ENCODE measurements at places on chromosomes 5 and 9.

DNA sequence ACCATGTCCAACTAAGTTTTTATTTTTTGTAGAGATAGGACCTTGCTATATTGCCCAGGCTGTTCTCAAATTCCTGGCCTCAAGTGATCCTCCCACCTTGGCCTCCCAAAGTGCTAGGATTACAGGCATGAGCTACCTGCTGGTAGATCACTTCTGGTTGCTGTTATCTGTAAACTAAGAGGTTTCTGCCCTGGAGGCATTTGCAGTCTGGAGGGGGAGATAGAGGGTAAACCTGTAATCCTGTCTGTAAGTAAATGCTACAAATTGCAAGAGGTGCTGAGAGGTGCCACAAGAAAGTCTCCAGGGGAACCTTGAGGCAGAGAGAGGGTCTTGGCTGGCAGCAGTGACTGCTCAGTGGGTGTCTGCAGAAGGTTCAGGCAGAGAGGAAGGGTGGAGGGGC lies 29.0 kb upstream of the GGTA1 start:
- no peak for DNase-seq

DNA sequence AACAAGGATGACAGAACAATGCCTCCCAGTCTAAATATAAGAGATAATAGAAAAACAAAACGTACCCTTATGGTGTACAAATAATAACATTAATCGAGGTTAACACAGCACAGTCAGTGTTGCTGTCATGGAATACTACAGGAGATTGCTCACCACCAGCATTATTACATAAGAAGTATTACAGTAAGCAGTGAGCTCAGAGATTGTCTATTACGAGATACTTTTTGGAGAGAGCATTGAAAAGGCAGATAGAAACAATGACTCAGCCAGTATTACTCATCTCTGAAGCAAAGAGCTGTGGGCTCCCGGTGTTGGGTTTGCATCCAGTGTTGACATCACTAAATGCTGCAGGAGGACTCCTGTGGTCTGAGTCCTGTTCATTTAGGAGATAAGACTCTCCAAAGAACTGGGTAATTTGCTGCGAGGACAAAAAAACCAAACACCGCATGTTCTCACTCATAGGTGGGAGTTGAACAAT lies 191.9 kb upstream of the SEMA6A start:
- DNase-seq = peak; percentile 41

DNA sequence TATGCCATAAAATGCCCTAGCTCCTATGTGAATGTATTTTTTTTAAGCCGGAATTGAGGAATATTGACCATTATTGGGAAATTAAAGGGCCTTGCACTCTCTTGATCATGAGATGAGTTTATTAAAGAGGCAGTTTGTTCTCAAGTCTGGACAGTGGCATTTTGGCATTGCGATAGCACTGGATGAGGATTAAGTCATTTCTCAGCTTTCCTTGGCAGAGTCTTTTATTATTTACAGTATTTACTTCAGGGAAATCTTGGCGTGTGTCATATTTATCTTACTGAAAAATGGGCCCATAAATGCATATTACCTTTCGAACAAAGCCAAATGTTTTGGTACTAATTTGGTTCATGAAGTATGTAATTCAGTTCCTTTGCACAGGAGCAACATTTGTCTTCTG lies 194.4 kb downstream of the EBF1 start:
- no peak for DNase-seq

GRCh38 chr9:121772600-121773285 lies 121.3 kb downstream of the DAB2IP start:
- no peak for DNase-seq

GRCh38 chr5:172833686-172834414 lies at the start of gene ERGIC1:
Gene ERGIC1 (plus strand): TSS chr5:172834251. CDS start chr5:172834414, 163 bp downstream.
- peak; percentile 77 for DNase-seq

GRCh38 chr5:92939428-92939827 lies 641.6 kb downstream of the NR2F1-AS1 start:
- no peak for DNase-seq

- no peak for DNase-seq
These were observed 4.5 kb upstream of the MOB3B start for GRCh38 chr9:27534131-27534530.

GRCh38 chr9:37370968-37371563 lies 51.4 kb upstream of the GRHPR start:
- DNase-seq = no peak

GRCh38 chr5:31623249-31623648 lies 15.7 kb upstream of the PDZD2 start:
- DNase-seq = no peak

GRCh38 chr5:143114481-143114880 lies 289.0 kb downstream of the NR3C1 start:
- no peak for DNase-seq

GRCh38 chr9:120901755-120902568 lies 24.6 kb downstream of the TRAF1 start:
- no peak for DNase-seq

GRCh38 chr5:17305964-17306725 lies 88.7 kb downstream of the BASP1 start:
- peak; percentile 62 for DNase-seq

- no peak for DNase-seq
These were observed 3.4 kb upstream of the CCIN start for GRCh38 chr9:36165826-36166167.
